ENCODE measurements at places on chromosomes 1 and 21.

- no peak for DNase-seq
These were observed 39.0 kb upstream of the NADK start for GRCh38 chr1:1817221-1817620.

DNA sequence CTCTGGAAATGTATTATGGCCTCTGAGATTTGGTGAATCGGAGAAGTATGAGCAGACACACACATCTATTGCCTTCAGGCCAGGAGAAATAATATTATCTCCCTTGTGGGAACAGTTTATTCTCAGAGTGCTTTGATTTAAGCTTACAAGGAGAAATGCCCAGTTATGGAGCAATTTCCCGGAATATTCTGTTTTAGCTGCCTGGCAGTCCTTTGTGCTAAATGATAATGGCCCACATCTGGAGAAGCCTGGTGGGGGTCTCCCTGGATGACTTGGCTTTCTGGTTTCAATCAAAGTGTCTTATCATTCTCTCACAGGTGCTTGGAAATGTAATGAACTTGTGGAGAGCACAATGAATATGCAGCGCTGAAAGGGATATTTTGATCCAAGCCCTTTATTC lies 389.6 kb upstream of the USP24 start:
- no peak for DNase-seq

- DNase-seq = no peak
These were observed 332.8 kb downstream of the DISC1 start for GRCh38 chr1:231959225-231959884.

DNA sequence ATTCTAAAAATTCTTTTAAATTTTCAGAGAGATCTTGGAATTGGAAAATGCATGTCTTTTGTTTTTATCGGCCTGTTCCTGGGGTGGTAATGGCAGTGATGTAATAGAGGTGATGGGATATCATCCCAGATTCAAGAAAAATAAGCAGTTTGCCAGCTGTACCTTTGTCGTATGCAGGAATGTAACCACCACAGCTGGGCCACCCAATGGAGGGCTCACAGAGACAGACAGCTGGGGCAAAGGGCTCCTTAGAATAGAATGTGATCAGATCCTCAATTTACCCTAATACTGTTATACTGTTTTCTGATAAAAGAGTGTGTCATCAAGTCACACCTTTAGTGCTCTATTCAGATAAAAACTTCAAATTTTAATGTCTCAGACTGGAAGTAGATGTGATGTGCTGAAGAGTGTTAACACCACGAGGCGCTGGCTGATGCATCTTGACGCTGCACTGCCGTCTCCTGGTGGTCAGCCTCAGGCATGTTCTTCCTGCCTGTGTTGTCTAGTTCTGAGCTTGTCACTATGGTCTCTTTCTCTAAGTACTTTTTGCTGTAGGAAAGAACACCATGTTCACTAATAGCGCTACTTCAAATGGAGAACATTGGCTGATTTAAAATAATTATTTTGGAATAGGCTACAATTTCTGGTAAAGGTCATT lies 78.8 kb downstream of the C1orf21 start:
- DNase-seq = no peak

GRCh38 chr1:179955287-179955680 lies 674 bp downstream of the CEP350 start:
- no peak for DNase-seq

DNA sequence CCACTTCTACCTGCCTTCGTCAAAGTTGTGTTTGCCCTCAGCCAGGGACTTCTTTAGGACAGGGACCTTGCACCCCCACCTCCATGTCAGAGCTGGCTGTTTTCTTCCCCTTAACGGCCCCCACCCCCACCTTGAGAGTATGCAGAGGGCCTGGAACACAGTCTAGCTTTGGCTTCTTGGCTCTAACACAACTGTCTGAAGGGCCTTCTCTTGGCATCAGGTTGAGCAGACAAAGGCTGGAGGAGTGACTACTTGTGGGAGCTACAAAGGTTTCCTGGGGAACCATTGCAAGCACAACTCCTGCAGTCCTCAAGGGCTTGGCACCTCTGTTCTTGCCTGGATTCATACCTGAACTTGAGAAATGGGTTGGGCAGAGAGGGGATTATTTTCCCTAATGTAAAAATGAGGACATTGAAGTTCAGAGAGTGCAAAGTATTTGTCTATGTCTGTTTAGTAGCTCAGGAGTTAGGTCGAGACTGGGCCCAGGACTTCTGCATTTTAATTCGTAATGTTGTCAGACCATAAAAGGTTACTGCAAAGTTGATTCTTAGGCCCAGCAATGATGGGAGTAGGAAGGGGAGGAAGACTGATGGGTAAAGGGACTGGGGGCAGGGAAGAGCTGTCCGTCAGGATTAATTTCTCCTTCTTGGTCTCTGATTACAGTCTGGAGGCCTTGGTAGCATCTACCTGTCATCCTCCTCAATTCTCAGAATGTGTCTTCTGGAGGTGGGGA lies 2.6 kb downstream of the CYP4B1 start:
- peak; percentile 31 for DNase-seq

- no peak for DNase-seq
These were observed 159.5 kb downstream of the DISC1 start for GRCh38 chr1:231786126-231786525.
